Sigmoid colon (tissue), 7 donors: ENCODE measurements at places on chromosomes 12 and 14. TPM values are rescaled to one million over a fixed set of nuclear protein-coding genes. Genes with fewer than 3 reads are reported as not detected.

- DNase-seq = no peak
Observed at GRCh38 chr12:109065154-109065852, 12.9 kb downstream of the USP30 start.

GRCh38 chr12:119957135-119957534 is 31.9 kb upstream of the BICDL1 start:
- DNase-seq = no peak

- peak; percentile 57 for DNase-seq
Observed at GRCh38 chr12:109736552-109737108, 23.0 kb downstream of the FAM222A start.

GRCh38 chr12:46830731-46831334 is 5.0 kb upstream of the SLC38A4 start:
- DNase-seq = no peak

GRCh38 chr12:41264281-41264680 is 76.2 kb downstream of the PDZRN4 start:
- DNase-seq = no peak

GRCh38 chr12:117403586-117404139 is 42.2 kb upstream of the NOS1 start:
- DNase-seq = no peak

DNA sequence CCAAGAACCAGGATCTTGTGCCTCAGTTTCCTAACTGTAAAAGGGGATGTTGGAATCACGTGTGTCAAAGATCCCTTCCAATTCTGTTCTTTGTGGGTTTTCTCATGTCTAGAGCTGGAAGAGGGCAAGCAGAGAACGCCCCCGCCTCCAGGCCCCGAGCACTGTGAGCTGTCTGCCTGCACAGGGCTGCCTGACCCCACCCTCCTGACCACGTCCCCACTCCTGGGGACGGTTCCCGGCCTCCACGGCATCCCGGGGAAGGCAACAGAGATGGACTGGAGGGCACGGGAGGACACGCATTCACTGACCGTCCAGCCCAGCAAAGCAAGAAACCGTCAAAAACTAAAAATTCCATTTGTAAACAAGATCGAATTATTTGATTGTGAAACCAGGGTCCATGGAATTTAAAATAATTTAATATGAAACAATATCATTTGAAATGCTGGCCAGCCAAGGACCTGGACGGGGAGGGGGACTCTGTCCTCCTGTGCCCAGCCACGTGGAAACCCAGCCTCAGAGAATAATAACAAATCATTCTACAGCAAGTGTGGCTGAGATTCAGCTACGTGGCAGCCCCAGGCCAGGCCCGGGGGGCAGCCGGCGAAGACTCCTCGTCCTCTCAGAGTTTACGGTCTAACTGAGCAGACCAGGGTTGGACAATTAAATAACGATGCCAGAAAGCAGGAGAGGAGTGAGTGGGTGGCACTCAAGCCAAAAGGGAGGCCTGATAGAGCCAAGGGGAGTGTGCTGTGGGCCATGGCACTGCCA is 87.3 kb upstream of the DIO3 start:
- peak; percentile 49 for DNase-seq

DNA sequence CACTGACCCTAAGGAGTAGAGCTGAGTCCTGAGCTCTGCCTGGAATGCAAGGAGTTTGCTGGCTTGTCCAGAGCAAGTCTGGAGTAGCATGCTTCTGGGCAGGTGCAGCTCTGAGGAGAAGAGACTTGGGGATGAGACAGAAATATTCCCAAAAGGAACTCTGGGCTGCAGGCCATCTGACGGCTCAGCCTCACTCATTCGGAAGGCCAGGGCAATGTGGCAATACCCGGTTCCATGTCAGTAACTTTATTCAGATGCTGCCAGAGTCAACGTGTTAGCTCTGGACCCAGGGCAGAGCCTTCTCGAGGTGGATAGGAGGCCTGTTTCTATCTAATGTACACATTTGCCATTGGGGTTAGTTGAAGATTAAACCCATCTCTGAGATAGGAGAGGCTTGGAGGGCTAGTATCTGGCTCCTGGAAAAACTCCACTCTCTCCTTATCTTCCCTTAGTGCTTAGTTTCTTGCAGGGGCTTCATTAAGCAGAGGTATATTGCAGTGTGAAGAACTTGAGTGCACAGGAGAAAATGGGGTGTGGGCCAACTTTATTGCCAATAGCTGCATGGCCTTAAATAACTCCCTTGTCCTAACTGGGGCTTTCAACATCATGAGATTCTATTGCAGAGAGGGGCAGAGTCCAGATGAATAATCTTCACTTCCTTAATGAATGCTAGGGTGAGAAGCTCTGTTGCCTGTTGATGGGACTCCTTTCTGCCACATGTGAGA is 65.6 kb downstream of the NTF3 start:
- DNase-seq = no peak

DNA sequence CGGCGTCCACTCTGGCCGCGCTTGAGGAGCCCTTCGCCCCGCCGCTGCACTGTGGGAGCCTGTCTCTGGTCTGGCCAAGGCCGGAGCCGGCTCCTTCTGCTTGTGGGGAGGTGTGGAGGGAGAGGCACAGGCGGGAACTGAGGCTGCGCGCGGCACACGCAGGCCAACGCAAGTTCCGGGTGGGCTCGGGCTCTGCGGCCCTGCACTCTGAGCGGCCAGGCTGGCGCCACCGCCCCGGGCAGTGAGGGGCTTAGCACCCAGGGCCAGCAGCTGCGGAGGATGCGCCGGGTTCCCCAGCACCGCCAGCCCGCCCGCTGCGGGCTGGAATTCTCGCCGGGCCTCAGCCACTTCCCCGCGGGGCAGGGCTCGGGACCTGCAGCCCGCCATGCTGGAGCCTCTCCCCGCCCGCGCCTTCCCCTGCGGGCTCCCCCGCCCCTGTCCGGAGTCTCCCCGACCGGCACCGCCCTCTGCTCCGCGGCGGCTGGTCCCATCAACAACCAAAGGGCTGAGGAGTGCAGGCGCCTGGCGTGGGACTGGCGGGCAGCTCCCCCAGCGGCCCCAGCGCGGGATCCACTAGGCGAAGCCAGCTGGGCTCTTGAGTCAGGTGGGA is 921.2 kb upstream of the FOXG1 start:
- no peak for DNase-seq

- DNase-seq = no peak
Observed at GRCh38 chr14:65993103-65993502, 493.1 kb upstream of the CCDC196 start.

DNA sequence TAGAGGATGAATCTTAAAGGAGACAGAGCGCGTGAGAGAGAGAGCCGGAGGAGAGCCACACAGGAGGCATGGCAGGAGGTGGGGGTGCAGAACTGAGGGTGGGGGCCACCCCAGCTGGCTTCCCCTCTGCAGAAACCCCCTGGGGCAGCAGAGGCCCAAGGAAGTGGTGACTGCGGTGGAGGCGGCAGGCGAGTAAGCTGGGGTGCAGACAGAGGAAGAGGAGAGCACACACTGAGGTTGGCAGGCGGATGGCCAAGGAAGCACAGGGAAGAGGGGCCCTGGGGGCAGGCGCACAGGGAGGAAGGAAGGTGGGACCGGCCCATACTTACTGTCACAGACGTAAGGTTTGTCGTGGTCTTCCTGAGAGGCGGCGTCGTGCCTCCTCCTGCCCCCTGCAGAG is 179.8 kb downstream of the DPF3 start:
- DNase-seq = peak; percentile 37

DNA sequence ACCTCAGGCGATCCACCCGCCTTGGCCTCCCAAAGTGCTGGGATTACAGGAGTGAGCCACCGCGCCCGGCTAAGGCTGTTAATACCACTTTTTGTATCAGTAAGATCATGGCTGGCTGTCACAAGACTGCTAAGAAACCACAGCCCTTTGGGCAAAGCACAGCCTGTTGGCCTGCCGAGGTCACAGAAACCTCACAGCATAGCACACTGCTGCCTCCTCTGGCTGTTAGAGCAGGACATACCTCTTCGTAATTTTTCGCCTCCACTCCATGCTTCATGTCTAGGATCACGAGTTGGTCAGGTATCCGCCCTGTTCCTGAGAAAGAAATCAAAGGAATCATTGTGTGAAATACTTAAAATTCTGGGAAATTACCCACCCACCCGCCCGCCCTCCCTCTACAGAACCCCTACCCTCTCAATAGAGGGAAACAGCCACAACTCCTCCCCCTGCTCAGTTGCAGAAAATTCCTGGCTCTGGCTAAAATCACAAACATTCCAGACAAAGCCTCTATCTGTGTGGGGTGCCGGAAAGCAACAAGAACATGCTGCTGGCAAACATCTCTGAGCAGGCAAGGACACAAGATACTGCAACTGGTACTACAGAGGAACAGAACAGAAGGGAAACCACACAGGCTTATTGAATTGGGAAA is 20.7 kb upstream of the NEK9 start:
- DNase-seq = peak; percentile 92

DNA sequence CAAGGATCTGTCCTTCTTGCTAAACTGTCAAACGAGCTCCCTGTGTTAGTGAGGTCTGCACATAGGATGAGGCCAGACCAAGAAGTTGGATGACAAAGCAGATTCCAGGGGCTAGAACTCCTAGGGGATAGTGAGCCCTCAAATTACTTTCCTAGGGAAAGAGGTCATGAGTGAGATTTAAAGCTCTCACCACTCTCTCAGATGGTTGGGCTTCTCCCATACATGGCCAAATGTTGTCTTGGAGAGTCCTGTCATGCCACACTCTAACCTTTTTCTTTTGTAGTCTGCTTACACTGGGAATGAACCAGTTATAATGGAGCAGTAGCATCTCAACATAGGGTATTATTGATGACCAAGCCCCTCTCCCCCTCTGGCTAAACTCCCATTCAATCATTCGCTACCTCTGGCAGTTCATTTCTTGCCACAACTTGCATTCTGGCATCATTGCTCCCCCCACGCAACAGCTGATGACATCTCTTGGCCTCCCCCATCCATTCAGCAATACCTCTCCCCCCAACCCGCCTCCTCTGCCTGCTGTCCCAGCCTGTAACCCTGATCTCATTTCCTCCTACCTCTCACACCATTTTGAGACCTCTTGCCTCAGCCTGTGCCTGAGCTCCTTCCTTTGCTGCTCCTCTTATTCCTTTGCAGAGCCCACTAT is 64.7 kb upstream of the CISTR start:
- no peak for DNase-seq

GRCh38 chr12:108106599-108106998 is 22.5 kb upstream of the WSCD2 start:
- DNase-seq = no peak

- DNase-seq = no peak
Observed at GRCh38 chr14:75877884-75878283, 103.9 kb downstream of the TGFB3 start.

DNA sequence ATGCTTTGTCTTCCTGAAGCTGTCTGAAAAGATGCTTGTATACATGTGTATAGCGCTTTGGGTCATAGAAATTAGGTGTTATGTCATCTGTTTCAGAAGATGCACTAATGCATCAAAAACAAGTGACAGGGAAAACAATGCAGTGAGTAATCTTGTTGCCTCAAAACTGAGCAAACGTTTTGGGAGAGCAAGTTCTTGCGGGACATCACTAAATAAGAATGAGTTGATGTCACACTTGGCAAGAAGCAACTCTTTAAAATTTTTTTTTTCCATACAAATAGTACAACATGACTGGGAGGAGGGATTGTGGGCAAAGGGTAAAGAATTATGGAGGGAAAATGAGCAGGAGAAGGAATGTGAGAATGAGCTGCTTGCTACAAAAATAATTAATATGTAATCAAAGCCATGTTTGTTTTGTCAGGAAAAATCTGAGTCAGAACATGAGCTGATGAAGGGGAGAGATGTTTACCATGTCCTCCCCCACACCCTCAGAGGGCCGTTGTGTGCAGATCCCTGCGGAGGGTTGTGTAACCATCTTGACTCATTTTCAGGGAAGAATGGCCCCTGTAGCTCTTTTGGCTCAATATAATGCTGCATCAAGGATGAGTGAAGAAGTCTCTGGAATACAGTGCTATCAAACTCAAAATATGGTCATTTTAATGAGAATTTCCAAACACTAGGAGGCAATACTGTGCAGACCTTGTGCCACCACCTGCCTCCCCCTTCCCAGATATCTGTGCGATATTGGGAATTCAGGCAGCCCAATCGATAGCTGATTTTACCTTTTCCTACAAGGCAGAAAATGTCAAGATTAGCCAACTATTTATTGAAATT is 41.4 kb downstream of the BORCS5 start:
- DNase-seq = peak; percentile 88

DNA sequence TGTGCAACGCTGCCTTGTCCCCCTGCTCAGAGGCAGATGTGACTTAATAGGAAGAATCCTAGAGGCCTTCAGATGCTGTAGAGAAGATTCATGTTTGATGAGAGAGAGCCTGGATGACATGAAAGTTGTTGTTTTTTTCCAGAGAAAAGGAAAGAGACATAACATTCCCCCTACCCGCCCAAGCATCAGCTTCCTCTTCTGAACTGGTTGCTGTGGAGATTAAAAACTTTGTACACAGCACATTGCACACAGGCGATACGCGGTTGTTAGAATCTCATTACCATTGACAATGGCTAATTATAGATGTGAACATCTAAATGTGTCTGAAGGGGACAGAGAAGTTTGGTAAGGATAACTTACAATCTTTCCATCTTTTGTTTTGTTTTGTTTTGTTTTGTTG is 13.6 kb upstream of the ETFBKMT start:
- no peak for DNase-seq

GRCh38 chr12:44551631-44552030 is 324.5 kb downstream of the NELL2 start:
- no peak for DNase-seq

GRCh38 chr12:954741-955140 is 5.2 kb upstream of the RAD52 start:
- no peak for DNase-seq

DNA sequence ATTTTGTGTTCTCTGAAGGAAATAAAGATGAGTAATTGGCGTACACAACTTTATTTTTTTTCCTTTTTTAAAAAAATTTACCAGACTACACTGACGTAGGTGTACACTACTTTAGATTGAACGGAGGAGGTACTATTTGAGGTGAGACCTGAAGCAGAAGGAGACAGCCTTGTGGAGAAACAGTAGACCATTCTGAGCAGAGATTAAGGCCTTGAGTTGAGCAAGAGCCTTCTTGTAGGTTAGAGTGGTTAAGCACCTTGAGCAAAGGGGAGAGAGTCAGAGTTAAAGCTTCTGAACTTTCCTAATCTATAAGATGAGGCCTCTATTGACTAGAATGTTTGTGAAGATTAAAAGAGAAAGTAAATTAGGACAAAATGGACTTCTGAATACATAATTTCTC is 2.5 kb downstream of the LEMD3 start:
- DNase-seq = no peak

GRCh38 chr12:95151406-95151805 is 65.9 kb downstream of the FGD6 start:
- DNase-seq = no peak

The DENND5B gene
- 3.9 TPM for polyA plus RNA-seq

The KCNH3 gene
- polyA plus RNA-seq = 0.36 TPM

The KLHL28 gene
- 3.0 TPM for polyA plus RNA-seq

The MED13L gene
- polyA plus RNA-seq = 12.6 TPM

The CLEC7A gene
- 9.8 TPM for polyA plus RNA-seq

The FAM186B gene
- polyA plus RNA-seq = not detected

The GAS2L3 gene
- 5.5 TPM for polyA plus RNA-seq

The OTOGL gene
- polyA plus RNA-seq = not detected

The OR4E2 gene
- not detected for polyA plus RNA-seq

The TMEM30B gene
- 12.0 TPM for polyA plus RNA-seq

The KRT4 gene
- polyA plus RNA-seq = 0.86 TPM
